ENCODE measurements at places on chromosomes 2 and 18.
A peak's percentile ranks its signal among the peaks of the same experiment; 100 is the strongest.

GRCh38 chr2:64799592-64800252 is 146.0 kb upstream of the SERTAD2 start:
- DNase-seq = no peak

GRCh38 chr18:57768537-57769326 is 34.4 kb downstream of the ATP8B1 start:
- no peak for DNase-seq

DNA sequence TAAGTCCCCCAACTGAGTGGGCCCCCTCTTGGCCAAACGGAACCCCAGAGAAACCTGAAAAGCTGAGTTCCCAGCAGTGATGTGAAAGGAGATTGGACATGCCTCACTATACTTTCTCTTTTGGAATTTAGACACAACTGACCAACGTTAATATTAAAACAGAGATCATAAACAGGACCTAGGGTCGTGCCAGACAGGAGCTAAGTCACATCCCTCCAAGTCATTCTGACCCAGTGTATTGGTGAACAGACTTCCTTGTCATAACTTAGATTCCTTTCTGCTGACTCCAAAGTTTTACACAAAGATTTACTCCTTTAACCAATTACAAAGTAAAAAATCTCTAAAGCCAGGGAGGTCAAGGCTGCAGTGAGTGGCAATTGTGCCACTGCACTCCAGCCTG is 46.9 kb downstream of the UXS1 start:
- DNase-seq = no peak

DNA sequence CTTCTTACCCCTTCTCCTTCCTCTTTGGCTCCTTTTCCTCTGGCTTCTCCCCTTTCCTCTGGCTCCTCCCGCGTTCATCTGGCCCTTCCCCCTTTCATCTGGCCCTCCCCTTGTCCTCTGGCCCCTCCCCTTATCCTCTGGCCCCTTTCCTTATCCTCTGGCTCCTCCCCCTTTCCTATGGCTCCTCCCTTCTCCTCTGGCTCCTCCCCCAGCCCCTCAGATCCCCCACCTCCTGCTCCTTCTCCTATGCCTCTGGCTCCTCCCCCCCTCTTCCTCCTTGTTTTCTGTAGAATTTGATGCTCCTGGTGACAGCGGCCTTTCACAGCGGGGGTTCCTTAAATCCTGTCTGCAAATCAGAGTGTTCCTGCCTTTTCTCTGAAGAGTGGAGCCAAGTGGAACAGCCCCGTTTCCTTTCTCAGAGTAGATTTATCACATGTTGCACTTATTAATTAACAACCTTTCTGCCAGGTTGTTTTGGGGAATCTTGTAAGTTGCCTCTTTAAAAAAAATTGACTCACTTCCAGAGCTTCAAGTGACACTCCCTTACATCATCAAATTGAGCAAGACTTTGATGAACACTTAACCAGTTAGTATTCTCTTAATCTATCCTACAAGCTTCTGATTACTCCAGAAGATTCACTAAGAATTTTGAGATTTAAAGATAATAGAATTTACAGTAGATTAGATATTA is 27.9 kb downstream of the FABP1 start:
- no peak for DNase-seq

GRCh38 chr2:151827564-151828142 is 568 bp downstream of the ARL5A start:
- no peak for DNase-seq

DNA sequence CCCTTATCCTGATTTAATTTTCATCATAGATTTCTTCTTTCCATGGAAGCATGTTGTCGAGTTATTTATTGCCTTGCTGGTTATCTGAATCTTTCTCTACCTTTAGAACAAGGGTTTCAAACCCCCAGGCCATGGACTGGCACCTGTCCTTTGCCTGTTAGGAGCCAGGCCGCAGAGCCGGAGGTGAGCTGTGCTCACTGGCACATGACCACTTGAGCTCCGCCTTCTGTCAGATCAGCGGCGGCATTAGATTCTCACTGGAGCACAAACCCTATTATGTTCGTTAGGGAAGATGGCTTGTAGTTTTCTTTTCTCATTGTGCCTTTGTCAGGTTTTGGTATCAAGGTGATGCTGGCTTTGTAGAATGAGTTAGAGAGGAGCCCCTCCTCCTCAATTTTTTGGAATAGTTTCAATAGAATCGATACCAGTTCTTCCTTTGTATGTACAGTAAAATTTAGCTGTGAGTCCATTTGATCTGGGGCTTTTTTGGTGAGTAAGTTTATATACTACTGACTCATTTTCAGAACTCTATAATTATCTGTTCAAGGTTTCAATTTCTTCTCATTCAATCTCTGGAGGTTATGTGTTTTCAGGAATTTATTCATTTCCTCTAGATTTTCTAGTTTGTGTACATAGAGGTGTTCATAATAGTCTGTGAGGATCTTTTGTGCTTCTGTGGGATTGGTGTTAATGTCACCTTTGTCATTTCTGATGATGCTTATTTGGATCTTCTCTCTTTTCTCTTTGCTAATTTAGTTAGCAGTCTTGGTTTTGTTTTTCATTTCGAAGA is 668.0 kb upstream of the FAM98A start:
- no peak for DNase-seq

GRCh38 chr18:55275039-55275901 is 312.7 kb downstream of the TCF4 start:
- no peak for DNase-seq

DNA sequence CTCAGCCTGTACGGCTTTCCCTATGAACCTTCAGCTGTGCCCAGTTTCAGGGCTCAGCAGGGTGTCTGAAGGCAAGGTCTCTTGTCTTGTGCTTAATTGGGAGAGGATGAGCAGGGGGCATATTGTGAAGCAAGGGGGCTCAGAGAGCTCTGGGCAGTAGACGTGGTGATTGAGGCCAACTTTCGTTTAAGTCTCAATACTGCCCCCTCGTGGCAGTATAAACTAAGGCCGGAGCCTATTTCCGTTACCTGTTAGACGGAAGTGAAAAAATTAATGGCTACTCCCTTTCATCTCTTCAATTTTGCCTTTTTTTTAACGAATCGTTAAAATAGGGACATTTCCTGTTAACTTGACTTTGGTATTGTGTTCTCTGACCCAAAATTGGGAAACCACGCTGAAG is 193.4 kb downstream of the TDRD15 start:
- no peak for DNase-seq

- no peak for DNase-seq
Measured at GRCh38 chr2:238513346-238513745, 86.6 kb downstream of the ASB1 start.

DNA sequence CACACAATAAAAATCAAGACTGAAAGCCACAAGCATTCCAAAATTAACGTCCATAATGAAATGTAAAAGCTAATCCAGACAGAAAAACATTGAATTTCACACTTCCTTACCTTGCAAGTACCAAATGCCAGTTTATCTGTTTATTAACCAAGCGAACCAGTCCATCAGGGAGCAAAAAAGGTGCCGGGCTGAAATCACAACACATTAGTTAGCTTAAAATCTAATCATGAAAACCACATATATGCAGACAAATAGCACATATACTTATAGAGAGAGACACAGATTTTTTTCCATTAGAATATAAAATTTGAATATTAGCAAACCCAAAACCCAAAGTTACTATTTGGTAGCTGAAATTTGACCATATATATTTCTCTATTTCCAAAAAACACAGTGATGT is 7.2 kb downstream of the NBAS start:
- DNase-seq = no peak

GRCh38 chr2:24866946-24867345 is 53.1 kb downstream of the ADCY3 start:
- DNase-seq = no peak

DNA sequence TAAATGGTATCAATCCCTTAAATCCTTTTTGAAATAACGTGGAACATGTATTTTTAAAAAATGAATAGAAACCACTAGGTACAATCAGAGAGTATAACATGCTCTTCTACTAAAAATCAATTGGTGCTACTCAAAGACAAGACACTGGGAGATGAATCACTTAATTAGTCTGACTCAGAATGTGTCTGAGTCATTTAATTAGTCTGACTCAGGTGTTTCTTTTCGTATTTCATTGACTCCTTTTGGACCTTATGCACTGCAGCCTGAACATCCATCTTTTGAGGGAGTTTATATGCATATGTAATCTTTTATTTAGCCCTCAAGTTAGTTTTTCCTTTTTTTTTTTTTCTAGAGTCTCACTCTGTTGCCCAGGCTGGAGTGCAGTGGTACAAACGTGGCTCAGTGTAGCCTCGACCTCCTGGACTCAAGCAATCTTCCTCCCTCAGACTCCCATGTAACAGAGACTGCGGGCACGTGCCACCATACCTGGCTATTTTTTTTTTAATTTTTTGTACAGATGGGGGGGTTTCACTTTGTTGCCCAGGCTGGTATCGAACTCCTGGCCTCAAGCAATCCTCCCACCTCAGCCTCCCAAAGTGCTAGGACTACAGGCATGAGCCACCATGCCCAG is 26.5 kb downstream of the PPP4R3B start:
- no peak for DNase-seq

DNA sequence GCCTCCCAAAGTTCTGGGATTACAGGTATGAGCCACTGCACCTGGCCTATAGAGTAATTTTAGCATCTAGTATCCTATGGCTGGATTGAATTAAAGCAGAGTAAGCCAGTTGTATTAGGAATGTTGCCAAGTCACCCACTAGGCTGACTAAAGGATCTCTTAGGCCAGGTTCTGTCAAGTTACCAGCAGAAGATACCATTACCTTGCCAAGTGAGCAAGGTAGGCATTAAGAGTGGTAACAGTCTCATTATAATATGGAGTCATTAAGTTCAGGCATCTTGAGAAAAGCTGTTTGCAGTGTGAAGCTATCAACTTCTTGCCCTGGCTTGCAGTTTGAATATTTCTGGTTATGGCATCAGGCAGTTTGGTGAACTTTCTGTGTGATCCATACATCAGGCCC is 37.0 kb upstream of the MTCL1 start:
- no peak for DNase-seq

GRCh38 chr2:47076586-47077441 is 78.3 kb downstream of the STPG4 start:
- no peak for DNase-seq

DNA sequence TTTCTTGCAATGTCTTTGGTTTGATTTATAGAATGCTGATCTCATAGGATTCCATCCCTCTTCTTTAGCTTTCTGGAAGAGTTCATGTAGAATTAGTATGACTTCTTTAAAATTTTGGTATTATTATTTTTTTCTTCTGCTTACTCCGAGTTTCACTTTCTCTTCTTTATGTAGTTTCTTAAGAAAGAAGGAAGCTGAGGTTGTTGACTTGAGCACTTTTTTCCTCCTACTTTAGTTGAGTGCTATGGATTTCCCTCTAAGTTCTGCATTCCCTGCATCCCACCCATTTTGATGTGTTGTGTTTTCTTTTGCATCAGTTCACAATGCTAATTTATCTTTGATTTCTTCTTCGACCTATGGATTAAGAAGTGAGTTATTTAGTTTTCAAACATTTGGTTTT is 78.9 kb upstream of the SPRED2 start:
- no peak for DNase-seq

- peak; percentile 15 for DNase-seq
Measured at GRCh38 chr2:179936654-179937053, 70.4 kb downstream of the CWC22 start.

GRCh38 chr2:153101187-153101586 is 377.4 kb downstream of the RPRM start:
- DNase-seq = no peak

Measured in activated CD4-positive, alpha-beta T cell treated with anti-CD3 and anti-CD28 coated beads for 24 hours (primary cell).